ENCODE measurements at places on chromosomes 7 and 10.
A peak's percentile ranks its signal among the peaks of the same experiment; 100 is the strongest.

GRCh38 chr7:13279854-13280435, 592.5 kb downstream of the ARL4A start:
- DNase-seq: no peak

- DNase-seq: no peak
Observed at GRCh38 chr7:105797652-105798051, 78.7 kb downstream of the ATXN7L1 start.

DNA sequence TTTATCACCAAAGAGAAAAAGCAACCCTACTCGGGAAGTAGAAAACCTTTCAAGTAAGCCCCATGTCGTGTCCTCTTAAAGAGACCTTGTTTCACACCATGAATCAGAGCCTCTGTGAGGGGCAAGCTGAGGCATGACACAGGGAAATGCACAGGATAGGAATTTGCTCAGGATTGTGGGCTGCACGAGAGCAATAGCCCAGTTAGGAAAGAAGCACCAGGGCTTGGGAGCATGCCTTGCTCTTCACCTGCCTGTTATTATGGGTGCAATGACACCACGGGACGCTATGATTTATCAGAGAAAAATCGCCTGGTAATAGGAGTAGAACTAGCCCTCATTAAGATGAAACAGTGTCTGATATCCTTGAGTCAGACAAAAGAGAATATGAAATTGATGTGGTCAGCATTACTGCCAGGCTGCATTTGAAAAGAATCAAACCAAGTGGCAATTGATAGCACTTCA, 562.9 kb upstream of the NRP1 start:
- no peak for DNase-seq

- DNase-seq: no peak
Observed at GRCh38 chr7:50914460-50914859, 131.8 kb upstream of the GRB10 start.

- no peak for DNase-seq
Observed at GRCh38 chr10:12036073-12036655, 6.4 kb downstream of the UPF2 start.

DNA sequence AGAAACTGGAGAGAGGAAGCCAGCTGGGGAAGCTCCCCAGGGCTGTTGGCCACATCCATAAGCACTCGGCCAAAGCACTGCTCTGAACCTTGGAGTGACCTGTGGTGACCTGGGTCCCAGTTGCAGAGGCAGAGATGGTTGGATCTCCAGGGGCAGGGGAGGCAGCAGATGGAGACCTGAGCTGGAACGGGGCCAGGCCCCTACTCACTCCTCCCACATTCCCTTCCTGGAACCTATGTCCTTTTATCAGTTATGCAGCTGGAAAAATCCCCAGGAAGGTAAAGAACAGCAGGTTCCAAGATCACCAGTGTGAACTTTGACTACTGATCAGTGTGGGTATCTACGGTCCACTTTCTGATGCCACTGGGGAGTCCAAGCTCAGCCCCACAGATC, 9.6 kb upstream of the PNLIPRP2 start:
- DNase-seq: no peak

DNA sequence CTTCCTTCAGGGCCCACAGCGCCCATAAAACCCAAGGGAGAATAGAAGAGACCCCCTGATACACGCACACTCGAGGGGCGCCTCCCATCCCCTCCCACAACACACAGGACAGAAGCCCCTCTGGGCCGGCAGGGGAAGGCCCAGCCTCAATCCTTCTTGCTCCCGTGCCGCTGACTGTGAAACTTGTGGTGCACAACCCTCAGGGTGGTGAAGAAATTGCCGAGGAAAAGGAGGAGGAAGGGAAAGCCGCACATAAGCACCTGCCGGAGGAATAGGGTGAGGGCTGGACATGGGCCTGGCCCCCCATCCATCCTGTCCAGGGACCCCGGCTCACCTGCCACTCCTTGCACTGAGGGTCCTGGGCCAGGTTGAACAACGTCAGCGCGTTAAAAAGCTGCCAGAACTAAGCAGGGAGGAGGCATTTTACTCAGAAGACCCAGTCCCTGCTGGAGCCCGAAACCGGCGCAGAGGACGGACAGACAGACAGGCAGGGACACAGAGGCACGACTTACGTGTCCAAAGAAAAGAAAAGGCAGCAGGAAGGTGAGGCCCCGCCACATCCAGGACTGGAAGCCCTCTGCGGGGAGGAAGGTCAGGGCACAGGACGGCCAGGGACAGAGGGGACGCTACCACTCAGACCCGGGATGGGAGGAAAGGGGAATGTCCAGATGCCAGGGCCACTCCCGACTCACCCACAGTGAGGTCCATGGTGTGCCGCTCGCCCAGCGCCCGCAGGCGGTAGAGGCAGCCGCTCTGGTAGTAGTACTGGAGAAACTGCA, 7.2 kb downstream of the TMEM120A start:
- DNase-seq: no peak

- no peak for DNase-seq
Observed at GRCh38 chr10:60480865-60481563, 91.3 kb upstream of the ANK3 start.

- no peak for DNase-seq
Observed at GRCh38 chr7:29140873-29141468, 5.4 kb downstream of the CPVL start.

DNA sequence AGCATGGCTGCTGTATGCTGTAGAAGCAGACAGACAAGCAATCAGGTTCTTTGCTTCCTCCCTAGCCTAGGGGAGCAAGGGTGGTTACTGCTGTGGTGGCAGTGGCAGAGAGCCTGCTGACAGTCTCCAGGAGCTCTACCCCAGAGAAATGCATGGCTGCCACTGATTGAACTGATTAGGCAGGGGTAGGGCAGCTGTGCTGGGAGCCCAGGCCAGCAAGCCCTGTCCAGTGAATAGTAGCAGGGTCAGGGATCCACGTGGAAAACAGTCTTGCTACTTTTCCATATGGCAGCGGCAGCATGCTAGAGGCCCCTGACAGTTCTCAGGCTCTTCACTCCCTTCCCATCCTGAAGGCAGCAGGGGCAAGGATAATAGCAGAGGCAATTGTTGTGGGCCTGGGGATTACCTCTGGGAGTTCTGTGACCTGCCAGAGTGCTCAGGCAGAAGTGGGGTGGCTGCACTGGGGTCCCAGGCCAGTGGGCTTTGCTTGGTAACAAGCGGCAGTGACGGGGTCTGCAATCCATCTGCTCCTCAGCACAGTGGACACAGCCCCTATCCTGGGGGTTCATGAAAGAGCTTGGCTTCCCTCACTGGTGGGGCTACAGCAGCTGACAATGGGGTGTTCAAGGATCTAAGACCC, 558.8 kb upstream of the GHITM start:
- no peak for DNase-seq

- no peak for DNase-seq
Observed at GRCh38 chr10:15751046-15751445, 31.3 kb upstream of the ITGA8 start.

DNA sequence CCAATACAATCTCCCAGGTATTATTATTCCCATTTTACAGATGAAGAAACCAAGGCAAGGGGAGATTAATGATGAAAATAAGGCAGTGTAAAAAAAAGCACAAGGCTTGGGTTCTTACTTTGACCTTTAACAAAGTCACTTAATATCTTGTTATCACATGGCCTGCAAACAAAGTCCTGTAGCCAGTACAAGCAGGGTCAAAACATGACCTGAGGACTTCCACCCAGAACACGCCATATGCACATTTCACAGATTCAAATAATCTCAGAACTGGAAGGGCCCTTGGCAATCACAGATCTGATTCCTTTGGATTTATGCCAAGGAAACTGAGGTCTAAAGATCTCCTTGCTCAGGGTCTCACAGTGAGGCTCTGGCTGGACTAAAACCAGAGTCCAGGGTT, 162.1 kb downstream of the KCNMA1 start:
- DNase-seq: no peak

DNA sequence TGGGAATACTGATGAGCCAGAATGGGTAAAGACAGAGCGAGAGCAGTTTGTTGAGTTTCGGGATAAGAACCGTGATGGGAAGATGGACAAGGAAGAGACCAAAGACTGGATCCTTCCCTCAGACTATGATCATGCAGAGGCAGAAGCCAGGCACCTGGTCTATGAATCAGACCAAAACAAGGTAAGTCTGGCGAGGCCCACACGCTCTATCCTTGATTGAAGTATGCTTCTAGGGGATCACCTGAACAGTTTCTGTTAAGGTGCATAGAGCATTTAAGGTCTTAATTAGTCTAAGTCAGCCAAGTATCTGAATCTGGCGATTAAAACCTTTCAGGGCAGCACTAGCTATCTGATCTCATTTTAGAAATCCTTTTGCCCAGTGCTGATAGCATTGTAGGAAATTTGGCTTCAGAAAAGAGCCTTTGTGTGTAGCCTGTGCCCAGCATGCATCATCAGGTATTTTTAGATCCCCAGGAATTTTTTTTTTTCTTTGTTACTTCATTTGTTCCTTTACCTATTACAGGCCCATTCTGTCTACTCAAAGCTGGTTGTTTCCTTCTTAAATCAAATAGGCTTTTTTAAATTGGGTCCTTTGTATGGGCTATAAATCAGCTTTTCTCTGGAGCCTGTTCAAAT, 8.0 kb downstream of the OPN1SW start:
- no peak for DNase-seq

- DNase-seq: no peak
Observed at GRCh38 chr10:101895781-101896180, 52.2 kb upstream of the KCNIP2 start.

DNA sequence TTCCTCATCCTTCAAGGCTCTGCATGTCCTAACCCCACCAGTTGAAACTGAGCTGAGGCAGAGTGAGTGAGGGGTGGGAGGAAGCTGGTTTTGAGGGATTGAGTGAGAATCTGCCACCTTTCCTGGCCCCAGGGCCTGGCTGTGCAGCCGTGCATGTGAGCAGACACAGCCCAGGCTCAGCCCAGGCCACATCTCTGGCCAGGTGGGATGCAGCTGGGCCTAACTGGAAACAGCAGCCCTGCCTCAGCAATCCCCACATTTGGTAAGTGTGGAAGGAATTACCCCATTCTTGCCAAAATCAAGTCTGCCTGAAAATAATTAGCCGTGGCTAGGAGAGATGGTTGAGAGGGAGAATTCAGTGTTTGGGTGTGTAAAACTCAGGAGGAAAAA, 116.6 kb downstream of the NEURL1 start:
- DNase-seq: no peak

- no peak for DNase-seq
Observed at GRCh38 chr7:142787034-142787768, 16.4 kb downstream of the PRSS2 start.

DNA sequence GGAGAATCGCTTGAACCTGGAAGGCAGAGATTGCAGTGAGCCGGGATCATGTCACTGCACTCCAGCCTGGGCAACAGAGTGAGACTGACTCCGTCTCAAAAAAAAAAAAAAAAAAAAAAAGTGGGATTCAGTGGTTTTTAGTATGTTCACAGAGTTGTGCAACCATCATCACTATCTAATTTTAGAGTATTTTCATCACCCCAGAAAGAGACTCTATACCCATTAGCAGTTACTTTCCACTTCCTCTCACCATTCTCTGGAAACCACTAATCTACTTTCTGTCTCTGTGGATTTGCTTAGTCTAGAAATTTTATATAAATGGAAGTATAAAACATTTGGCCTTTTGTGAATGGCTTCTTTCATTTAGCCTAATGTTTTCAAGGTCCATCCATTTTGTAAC, 113.4 kb downstream of the ST7 start:
- DNase-seq: no peak

GRCh38 chr7:84677117-84677732, 482.6 kb upstream of the SEMA3A start:
- DNase-seq: no peak

- no peak for DNase-seq
Observed at GRCh38 chr7:92641921-92642511, 51.8 kb upstream of the FAM133B start.

- no peak for DNase-seq
Observed at GRCh38 chr7:32357535-32358277, 132.5 kb downstream of the LSM5 start.

GRCh38 chr7:106914018-106914607, 49.0 kb downstream of the PIK3CG start:
- DNase-seq: no peak

GRCh38 chr7:139745678-139746143, 32.1 kb downstream of the HIPK2 start:
- DNase-seq: no peak

GRCh38 chr7:117848941-117849340, 24.3 kb downstream of the CTTNBP2 start:
- no peak for DNase-seq

DNA sequence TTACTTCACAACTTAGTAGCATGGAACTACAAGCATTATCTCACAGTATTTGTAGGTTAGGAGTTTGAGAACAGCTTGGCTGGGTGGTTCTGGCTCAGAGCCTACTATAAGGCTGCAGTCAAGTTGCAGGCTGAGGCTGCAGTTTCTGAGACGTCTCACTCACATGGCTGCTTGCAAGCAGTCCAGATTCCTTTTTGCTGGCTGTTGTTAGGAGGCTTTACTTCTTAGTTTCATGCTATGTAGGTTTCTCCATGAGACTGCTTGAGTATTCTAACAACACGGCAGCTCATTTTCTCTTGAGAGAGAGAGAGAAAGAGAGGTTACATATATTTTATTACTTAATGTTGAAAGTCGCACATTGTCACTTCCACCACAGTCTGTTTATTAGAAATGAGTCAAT, 1073.9 kb downstream of the NXPH1 start:
- DNase-seq: peak; percentile 60
